ENCODE measurements at places on chromosomes 7 and 10. TPM values are rescaled to one million over a fixed set of nuclear protein-coding genes. Genes with fewer than 3 reads are reported as not detected.

The EBF3 gene
- total RNA-seq = 50.1 TPM

The CALY gene
- 0.34 TPM for total RNA-seq

The ABCB4 gene
- total RNA-seq = 0.88 TPM

The DHTKD1 gene
- 26.2 TPM for total RNA-seq

The WNT16 gene
- not detected for total RNA-seq

The PTPN20 gene
- total RNA-seq = 1.1 TPM

The TPK1 gene
- total RNA-seq = 8.0 TPM

The C10orf143 gene
- total RNA-seq = 1.1 TPM

The ELFN1 gene
- 0.82 TPM for total RNA-seq

The CFAP58 gene
- total RNA-seq = 0.19 TPM

The C10orf62 gene
- total RNA-seq = 0.44 TPM

The LIPK gene
- not detected for total RNA-seq

The PYROXD2 gene
- 13.0 TPM for total RNA-seq

The HOGA1 gene
- total RNA-seq = 4.8 TPM

The SRRM3 gene
- 2.6 TPM for total RNA-seq

The TLX1 gene
- total RNA-seq = not detected

The HIPK2 gene
- total RNA-seq = 82.1 TPM

The INMT gene
- total RNA-seq = 9.0 TPM

The MRC1 gene
- total RNA-seq = 232 TPM

The PKD2L1 gene
- not detected for total RNA-seq

The COL17A1 gene
- not detected for total RNA-seq

The GJD4 gene
- not detected for total RNA-seq

The CNOT4 gene
- total RNA-seq = 19.2 TPM

The SFRP4 gene
- 2.4 TPM for total RNA-seq

The TSPAN13 gene
- 9.9 TPM for total RNA-seq

The PRLHR gene
- not detected for total RNA-seq

The OR2A2 gene
- total RNA-seq = not detected

The LRIT1 gene
- total RNA-seq = not detected

The MRLN gene
- not detected for total RNA-seq

The IGFBP3 gene
- total RNA-seq = 551 TPM

The DNTT gene
- not detected for total RNA-seq

The TFR2 gene
- not detected for total RNA-seq

The FAM241B gene
- 1.7 TPM for total RNA-seq

The NKX2-3 gene
- total RNA-seq = not detected

The NACAD gene
- total RNA-seq = 1.1 TPM

The ZFAND4 gene
- 9.2 TPM for total RNA-seq

The LRRC17 gene
- total RNA-seq = 2.3 TPM

The PILRA gene
- total RNA-seq = 9.0 TPM
